ENCODE measurements at places on chromosomes 1 and 21.

DNA sequence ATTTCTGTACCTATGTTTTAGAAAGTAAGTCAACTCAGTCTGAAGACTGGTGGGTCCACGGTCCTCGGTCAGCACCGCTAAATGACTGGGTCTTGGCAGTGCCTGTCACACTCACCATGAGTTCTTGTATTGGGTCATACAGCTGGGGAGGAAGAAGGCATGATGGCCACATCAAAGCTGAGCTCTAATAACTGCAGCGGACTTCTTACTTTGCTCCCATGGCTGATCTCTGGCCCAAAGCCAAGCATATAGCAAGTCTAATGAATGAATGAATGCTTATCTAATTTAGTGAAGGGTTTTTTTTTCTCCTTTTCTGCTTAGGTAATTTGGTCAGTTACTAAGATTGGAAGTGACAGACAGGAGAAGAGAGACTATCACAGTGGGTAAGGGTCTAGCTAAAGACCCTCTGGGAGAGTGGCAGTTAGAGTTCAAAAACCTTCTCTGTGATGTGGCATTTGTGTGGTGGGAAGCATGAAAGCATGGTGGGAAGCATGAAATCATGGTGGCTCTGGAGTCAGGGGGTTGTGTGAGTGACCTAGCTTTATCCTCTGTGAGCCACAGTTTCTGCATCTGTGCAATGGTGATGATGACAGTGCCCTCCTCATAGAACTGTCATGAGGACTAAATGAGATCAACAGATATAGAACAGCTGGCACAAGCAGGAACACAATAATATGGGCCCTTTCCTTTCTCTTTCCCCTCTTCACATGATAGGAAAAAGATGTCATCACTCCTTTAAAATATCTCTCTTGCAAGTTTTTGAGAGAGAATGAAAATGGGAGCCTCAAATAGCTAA, 78.9 kb upstream of the JAK1 start:
- DNase-seq, result no peak

DNA sequence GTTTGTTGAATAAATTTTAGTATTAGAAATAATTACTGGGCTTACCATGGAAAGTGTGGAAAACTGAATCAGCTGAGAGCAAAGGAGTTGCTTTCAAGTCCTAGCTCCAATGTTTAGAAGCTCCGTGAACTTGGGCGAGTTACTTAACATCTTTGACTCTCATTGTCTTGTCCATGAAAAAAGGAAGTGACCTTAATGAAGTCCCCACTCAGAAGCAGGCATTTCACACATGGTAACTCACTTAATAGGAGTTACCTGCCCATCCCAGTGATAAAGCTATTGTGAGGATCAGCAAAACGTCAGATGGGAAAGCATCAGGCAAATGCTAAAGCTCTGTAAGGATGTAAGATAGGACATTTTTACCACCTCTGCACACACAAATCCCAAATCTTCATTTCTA, 34.0 kb upstream of the GADD45A start:
- DNase-seq, result no peak

- no peak for DNase-seq
These were observed 448.2 kb downstream of the BRINP3 start for GRCh38 chr1:190029441-190029840.

- DNase-seq, result no peak
These were observed 2.1 kb downstream of the BRINP3 start for GRCh38 chr1:190475421-190476141.

DNA sequence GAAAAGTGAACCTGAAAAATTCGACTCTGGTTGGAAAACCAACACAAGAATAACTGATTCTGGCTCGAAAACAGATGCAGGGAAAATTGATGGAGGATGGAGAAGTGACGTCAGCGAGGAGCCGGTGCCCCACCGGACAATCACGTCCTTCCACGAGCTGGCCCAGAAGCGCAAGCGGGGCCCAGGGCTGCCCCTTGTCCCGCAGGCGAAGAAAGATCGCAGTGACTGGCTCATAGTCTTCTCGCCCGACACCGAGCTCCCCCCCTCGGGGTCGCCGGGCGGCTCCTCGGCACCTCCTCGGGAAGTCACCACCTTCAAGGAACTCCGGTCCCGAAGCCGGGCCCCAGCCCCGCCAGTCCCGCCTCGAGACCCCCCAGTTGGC, 1.9 kb downstream of the RUSC1 start:
- DNase-seq, result no peak

GRCh38 chr1:201072922-201073321, 39.3 kb downstream of the CACNA1S start:
- DNase-seq, result no peak

- peak; percentile 6 for DNase-seq
These were observed 1.4 kb downstream of the WDR26 start for GRCh38 chr1:224433041-224433691.

DNA sequence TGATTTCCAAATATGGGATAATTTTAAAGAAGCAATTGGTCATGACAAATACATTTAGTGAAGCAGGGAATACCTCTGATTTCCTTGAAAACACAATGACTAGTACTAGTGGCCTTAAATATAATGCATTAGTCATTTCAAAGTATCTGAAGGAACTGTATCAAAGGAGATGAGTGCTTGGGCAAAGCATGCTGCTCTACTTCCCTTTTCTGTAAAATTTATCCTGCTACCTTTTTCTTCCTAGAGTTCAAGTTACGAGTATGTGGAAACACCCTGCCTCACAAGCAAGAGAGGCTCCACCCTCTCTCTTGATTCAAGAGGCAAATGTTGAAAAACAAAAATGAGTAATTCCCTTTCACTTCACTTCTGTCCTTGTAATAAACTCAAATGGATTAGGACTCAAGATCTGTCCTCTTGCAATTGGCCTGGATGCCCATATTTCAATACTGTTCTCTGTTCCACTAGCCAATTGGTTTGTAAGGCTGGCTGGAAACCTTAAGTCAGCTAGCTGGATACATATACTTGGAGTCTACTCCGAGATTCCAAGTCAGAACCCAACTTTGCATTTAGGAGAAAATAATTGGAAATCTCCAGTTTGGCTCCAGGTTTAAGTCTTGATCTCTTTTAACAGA, 92.5 kb downstream of the CDC42BPA start:
- DNase-seq, result no peak

- no peak for DNase-seq
These were observed 12.0 kb upstream of the LIN9 start for GRCh38 chr1:226320930-226321329.

DNA sequence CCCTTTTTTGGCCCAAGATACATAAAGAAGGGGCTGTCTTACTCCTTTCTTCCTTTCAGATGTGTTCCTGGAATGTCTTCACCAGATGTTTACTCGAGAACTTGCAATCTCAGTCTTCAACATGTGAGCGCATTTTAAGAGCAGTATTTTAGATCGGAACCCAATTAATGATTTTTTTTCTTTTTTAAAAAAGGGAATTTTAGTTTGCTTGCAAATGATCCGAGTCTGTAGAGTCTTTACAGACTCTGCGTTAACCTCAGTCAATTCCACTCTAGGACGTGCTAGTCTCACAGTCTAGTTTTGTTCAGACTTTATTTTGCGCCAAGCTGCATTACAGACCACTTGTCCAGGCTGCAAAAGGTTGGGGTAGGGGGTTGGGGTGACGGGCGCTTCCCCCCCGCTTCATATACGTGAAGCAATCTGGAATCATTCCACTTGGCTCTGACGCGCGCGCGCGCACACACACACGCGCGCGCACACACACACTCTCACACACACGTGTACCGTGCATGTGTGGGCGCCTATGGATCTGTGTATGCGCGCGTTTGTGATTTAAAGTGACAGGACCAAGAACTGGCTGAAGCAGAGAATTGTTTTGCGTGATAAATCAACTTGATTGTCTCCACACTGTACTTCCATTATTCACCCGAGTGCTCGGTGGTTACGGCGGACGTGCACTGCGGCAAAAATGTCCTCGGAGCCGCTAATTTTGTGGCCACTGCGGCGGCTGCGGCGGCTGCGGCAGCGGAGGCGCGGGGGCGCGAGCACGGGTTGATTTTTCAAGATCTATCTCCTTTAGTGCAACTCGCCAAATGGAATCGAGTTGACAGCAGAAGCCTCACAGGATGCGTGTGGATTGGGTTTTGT, 25.6 kb upstream of the NFIA start:
- peak; percentile 27 for DNase-seq

- no peak for DNase-seq
These were observed 305 bp upstream of the RPS6KC1 start for GRCh38 chr1:213050745-213051126.
